Activated CD4-positive, CD25-positive, alpha-beta regulatory T cell treated with anti-CD3 and anti-CD28 coated beads, Interleukin-2, amount 50 U/mL, for 72 hours (primary cell): ENCODE measurements at places on chromosomes 4 and X.

- no peak for DNase-seq
Observed at GRCh38 chrX:64437665-64438064, 42.4 kb upstream of the MTMR8 start.

DNA sequence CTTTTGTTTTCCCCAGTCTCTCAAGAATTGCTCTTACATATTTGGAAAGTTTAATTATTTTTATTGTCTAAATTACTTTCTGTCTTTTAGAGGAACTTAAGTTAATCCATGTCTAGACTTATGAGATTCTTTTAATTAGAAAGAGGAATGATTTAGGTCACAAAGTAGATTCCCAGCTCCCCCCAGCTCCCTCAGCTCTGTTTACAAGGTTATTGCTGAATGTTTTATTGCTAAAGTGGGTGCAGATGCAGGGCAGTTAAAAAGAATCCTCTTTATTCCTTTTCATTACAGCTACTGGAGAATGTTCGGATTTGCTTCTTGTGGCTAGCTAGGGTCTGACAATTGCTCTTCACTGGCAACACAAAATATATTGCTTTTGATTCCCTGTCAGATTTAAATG, 33.7 kb upstream of the CCKAR start:
- no peak for DNase-seq

GRCh38 chrX:49972328-49972860, 50.0 kb downstream of the CLCN5 start:
- DNase-seq: no peak

GRCh38 chrX:129071390-129071789, 451.9 kb downstream of the SMARCA1 start:
- no peak for DNase-seq

DNA sequence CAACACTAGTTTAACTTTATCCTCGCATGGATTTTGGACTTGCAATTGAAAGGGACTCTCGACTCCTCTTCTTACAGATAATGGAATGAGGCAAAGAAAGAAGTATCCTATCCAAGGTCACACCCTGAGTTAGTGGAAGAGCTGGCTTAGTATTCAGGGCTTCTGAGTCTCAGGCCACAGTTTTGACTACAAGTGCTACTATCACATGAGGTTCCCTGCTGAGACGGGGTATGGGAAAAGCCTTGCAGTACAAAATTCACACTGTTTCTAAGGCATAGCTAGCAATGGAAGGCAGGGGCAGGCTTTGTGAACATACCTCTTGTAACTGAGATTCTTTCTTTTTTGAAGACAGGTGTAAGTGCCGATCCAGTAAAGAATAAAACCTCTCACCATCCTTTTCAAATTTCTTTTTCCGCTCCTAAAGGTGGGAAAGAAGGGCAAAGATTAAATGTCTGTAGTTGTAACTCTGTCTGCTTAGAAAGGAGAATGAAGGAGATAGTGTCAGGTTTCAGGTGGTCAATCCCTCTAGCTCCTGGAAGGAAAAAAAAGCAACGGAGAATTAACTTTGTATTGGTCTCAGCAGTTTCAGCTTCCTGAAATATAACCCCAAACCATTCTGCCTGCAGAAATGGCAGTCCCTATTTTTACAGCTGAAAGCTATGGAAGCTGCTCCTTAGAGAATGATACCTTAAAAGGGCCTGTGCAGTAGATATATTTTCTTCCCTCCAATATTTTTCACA, 199.0 kb downstream of the OPHN1 start:
- no peak for DNase-seq

DNA sequence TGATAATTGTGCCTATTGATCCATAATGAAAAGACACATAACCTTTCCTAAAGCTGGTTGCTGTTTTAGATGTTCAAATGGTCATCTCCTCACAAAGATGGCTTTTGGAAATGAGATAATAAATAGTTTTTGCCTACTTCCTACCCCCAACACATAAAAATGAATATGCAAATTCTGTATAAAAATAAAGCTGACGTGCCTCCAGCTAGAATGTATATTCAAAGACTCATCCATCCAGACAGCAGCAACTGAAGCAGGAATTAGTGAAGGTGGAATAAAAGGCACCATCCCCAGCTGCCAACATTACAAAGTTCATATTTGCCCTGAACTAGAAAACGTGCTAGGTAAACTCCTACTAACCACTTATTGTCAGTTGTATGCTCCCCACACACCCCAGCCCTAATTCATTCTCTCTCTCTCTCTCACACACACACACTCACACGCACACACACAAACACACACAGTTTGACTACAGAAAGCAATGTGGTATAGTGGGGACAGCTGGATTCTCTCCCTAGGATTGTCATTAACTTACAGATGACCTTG, 53.6 kb downstream of the PCDH19 start:
- DNase-seq: no peak

GRCh38 chrX:106170318-106170717, 2.2 kb downstream of the PWWP3B start:
- DNase-seq: no peak

DNA sequence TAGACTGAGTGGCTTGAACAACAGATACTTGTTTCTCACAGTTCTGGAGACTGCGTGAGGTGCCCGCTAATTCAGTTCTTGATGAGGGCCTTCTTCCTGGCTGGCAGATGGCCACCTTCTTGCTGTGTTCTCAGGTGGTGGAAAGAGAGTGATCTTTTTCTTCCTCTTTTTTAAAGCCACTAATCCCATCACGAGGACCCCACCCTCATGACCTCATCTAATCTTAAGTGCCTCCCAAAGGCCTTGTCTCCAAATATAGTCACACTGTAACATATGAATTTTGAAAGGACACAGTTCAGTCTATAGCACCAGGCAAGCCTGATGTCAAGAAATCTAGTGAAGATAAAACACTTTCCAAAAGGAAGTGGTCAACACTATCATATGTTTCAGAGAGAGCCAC, 12.4 kb downstream of the VAMP7 start:
- no peak for DNase-seq

GRCh38 chr4:6595897-6596537, 21.0 kb downstream of the MAN2B2 start:
- DNase-seq: no peak

DNA sequence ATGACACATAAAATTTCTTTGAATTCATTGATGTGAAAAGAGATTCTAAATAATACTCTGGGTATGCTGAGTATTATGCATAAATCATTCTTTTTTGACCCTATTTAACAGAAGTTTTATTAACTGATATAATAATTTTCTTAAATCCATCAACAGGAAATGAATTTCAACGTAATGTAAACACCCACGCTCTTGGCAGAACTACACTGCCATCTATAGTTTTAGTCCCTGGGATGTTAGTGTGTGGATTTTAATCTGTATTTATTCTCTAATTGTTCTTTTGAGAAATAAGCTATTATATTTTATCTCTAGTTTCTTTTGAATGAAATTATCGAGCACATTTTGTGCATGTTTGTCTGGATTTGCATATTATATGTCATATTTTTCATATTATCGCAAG, 666.8 kb upstream of the NDST4 start:
- DNase-seq: no peak

DNA sequence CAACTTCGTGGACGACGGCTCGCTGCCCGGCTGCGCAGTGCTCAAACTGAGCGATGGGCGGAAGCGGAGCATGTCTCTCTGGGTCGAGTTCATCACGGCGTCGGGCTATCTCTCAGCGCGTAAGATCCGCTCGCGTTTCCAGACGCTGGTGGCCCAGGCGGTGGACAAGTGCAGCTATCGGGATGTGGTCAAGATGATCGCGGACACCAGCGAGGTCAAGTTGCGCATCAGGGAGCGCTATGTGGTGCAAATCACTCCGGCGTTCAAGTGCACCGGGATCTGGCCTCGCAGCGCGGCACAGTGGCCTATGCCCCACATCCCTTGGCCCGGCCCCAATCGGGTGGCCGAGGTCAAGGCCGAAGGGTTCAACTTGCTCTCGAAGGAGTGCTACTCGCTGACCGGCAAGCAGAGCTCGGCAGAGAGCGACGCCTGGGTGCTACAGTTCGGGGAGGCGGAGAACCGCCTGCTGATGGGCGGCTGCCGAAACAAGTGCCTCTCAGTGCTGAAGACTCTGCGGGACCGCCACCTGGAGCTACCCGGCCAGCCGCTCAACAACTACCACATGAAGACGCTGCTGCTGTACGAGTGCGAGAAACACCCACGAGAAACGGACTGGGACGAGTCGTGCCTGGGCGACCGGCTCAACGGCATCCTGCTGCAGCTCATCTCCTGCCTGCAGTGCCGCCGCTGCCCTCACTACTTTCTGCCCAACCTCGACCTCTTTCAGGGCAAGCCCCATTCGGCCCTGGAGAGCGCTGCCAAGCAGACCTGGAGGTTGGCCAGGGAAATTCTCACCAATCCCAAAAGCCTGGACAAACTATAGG, 1.5 kb downstream of the MAB21L2 start:
- DNase-seq: no peak

GRCh38 chrX:49809891-49810632, 19.0 kb upstream of the PAGE4 start:
- DNase-seq: no peak

GRCh38 chrX:21493226-21493830, 119.1 kb downstream of the CNKSR2 start:
- DNase-seq: no peak

DNA sequence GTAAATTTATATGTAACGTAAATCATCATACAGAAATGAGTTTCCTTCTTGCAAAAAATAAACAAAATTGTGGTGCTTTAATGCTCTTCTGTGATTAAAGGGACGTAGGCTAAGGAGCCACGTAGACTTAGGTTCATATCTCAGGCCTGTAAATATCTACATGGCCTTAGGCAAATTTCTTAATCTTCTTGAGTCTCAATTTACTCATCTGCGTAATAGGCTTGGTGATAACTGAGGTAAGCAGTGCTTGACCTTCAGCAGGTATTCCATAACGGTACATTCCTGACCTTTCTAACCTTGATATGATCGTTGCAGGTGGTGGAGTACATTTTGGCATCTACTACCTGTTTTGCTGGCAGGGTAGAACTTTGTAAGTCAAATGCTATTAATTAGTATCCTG, 65.2 kb upstream of the TLR3 start:
- no peak for DNase-seq

- no peak for DNase-seq
Observed at GRCh38 chr4:168656946-168657473, 160.2 kb downstream of the PALLD start.

DNA sequence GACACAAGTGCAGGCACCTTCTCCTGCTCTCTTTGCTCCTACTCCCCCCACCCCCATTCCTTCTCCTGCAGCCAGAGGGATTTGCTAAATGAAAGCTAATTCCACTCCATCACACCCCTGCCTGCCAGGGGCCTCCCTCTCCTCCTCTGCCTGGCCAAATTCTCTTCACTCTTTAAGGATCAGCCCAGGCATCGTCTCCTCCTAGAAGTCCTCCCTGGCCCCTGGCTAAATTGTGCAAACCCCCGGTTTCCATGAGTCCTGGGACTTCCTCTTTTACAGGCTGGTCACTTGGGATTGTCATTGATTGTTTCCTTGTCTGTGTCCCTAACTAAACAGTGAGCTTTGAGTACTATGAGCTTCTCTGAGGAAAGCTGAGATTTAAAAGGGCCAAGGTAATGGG, 8.7 kb upstream of the ABLIM2 start:
- no peak for DNase-seq

GRCh38 chr4:55561889-55562288, 15.2 kb upstream of the CLOCK start:
- DNase-seq: no peak

DNA sequence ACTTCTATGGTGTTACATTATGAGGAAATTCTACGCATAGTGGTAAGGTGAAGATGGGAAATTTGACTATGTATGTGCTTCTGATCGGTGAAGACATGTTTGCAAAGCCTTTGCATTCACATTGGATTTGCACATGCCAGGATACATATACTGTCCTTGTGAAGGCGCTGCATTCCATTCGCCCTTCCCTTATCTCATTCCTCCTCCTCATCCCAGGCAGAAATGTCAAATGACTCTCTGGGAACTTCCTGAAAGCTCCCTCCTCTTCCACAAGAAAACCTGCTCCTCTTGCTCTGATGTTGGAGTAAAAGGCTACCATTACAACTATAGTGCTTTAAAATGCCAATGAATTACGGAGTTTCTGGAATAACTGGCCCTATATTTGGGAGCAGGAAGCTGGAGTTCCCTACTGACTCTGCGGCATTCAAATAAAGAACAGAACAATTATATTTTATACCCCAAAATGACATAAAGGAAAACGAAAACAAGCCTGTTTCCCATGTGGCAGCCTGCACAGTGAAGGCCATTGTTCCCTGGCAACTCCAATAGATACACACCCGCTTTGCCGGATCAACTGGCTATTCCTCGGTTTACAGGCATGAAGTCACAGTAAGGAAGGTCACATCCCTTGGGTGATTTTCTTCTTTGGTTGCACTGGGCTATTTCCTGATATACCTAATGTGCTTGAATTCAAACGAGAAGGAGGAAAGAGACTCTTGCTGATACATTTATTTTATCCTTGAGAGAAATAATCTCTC, 84.5 kb downstream of the AREG start:
- no peak for DNase-seq

DNA sequence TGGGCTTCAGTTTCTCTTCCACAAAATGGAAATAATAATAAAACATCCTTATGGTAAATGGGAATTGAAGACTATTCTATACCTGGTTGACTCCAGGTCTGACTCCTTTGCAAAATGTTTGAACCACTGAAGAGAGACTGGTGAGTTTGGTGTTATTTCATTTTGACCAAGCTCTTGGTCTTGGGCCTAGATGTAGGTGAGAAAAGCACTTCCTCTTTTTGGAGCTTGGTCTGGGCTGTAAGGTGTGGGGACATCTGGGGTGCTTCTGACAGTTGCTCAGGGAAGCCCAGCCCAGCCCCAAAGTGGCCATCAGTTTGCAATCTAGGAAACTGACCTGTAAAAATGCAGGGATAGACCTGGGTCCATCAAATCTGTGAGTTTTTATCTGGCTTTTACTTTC, 26.8 kb upstream of the SOD3 start:
- no peak for DNase-seq

- no peak for DNase-seq
Observed at GRCh38 chr4:16122784-16123183, 39.0 kb upstream of the PROM1 start.

GRCh38 chr4:139975830-139976272, 178.1 kb downstream of the MAML3 start:
- DNase-seq: no peak

- no peak for DNase-seq
Observed at GRCh38 chr4:95129821-95130311, 372.1 kb downstream of the BMPR1B start.

DNA sequence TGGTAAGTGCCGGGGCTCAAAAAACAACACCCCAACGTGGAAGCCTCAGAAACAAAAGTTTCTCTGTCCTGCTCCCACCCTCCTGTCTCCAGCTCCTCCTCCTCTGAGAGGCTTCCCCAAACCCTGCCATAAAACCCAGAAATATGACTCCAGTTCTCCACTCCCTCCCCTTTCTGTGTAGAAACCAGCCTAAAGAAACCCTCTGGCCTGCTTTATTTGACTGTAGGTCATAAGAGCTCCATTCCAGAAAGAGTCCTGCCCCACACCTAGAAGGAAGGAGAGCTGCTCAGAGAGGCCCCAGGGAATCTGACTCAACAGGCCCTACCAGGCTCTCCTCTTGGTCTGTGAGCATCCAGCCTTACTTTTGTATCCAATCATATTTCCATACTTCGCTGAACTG, 872 bp upstream of the S100P start:
- no peak for DNase-seq
